ENCODE measurements at places on chromosomes 7 and 10.

DNA sequence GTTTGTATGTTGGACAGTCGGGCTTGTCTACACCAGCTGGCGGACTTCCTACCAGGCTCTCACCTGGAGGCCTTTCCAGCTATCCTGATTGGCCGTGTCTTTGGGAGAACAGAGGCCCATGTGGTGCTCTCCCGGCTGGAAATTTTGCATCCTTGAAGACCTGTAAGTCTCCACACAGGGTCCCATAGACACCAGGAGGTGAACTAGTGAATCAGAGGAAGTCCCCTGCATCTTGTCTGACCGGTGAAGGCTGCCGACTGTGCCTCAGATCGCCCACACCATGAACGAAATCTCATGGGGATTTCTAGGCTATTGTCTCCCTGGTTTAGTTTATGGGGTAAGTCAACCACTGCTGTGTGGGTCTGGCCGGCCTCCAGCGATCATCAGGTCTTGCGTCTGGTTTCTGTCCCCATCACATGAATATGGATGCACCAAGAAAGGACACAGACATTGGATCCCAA is 108.4 kb upstream of the LYZL2 start:
- DNase-seq, result no peak

DNA sequence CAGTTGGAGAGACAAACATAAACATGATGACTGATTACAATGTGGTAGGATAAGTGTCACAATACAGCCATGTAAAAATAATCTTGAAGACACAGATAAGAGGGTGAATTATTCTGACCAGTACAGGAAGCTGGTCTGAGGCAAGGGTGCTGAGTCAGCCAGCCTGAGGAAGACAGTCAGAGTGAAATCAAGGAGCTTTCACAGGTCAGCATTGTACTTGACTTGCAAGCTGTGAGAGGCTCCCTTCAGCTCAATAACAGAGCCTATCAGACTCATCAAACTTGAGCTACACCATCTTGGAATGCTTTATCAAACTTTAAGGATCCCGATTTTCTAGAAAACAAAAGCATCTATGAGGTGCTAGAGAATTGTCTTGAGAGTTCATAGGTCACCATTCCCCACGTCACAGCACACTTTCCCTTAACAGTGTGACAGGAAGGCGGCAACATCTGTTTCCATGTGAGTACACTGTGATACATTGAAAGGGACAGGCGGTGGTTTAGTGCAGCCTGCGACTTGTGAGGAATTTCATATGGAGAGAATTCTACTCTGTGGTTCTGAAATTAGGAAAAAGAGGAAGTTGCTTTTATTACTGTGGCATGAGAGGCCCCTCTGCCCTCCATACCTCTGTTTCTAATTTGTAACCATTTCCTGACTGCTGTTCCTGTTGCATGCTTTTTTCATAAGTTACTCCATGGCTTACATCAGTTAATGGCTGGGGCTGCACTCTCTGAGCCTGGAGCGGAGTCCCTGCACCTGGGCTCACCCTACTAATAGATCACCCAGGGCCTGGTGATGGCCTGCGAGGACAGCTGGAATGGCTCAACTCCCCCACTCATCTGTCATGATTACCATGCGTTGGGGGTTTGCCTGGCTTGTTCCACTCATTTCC is 417.1 kb downstream of the SUGCT start:
- DNase-seq, result no peak

DNA sequence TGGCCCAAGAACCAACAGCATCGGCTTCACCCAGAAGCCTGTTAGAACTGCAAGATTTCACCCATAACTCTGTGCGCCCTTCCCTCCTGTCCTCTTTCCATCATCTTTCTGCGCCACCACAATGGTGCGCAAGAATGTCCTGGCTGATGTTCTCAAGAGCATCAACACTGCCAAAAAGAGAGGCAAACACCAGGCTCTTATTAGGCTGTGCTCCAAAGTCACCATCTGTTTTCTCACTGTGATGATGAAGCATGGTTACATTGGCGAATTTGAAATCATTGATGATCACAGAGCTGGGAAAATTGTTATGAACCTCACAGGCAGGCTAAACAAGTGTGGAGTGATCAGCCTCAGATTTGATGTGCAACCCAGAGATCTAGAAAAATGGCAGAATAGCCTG is 115.2 kb upstream of the FGFR2 start:
- DNase-seq, result no peak

- DNase-seq, result no peak
These were observed 77.0 kb downstream of the SLC25A13 start for GRCh38 chr7:96244992-96245292.

DNA sequence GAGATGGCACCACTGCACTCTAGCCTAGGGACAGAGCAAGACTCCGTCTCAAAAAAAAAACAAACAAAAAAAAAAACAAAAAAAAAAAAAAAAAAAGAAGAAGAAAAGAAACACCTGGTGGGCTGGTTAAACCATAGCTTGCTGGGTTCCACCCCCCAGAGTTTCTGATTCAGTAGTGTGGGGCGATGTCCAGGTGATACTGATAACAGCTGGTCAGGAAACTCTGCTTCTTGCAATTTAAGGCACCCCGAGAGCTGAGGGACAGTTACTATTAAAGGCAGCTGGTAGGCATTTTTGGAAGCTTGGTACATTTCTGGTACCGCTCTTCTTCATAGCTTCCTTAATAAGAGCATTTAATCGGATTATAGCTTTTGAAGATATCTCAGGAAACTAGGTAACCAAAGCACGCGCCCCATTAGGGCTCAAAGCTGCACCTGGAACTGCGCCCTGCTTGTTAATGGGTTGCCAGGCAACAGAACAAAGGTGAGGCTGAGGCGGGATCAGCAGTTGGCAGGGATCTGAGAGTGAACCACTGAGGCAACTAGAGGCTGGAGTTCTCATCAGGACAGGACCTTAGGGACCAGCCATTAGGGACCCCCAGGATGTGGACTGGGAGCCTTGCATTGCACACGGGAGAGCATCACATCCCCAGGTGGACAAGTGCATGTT is 6.5 kb upstream of the SDK1 start:
- no peak for DNase-seq

GRCh38 chr10:110756876-110757275 is 112.7 kb downstream of the RBM20 start:
- DNase-seq, result no peak

GRCh38 chr10:11678074-11678793 is 63.9 kb upstream of the ECHDC3 start:
- no peak for DNase-seq

- DNase-seq, result no peak
These were observed 282.4 kb downstream of the TNS3 start for GRCh38 chr7:47299496-47299895.

DNA sequence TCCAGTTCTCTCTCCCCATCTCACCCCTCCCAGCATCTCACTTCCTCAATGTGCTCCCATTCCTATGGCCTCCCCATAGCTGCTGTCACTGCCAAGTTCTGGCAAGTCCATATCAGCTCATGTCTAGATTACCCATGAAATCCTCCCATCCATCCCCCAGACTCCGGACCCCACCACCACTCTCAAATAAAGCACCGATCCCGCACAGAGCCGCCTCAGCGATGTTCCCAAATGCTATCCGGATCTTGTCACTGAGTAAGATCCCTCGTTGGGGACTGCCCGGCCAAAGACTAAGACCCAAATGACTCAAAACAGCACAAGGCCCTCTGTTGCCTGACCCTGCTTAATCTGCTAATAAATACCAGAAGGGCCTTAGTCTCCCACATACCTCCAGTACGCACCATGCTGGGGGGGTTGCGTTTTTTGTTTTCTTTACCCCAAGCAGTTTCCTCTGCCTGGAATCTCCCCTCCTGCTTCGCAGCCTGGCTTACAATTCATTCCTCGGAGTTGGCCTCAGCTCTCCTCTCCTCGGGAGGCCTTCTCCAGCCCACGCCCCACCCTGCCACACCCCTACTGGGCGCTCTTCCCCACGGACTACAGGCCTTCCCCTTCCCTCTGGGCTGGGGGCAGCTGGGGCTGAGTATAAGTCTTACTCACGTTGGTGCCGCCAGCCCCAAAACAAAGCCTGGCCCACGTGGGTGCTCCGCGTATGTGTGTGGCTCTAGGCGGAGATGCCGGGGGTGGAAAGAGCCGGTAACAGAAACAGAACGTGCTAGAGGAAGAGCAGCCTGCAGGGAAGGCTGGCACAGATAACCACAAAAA is 1.8 kb upstream of the DUSP5 start:
- DNase-seq, result peak; percentile 38

DNA sequence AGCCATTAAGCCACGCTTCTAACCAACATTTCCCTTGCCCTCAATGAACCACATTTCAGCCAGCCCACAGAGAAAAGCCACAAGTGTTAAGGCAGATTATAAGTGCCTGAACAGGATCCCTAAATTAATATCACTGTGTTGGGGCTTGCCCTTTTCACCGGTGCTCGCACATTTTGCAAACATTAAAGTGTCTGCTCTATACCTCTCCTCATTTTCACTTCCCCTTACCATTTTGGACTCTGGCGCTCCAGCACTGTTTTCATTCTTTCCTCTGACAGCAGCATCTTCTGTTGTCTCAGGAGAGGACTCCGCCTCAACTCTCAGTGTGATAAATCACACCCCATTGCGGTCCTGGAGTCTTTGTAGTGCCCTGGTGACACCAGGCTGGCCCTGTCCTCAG is 274.2 kb downstream of the BAMBI start:
- no peak for DNase-seq

DNA sequence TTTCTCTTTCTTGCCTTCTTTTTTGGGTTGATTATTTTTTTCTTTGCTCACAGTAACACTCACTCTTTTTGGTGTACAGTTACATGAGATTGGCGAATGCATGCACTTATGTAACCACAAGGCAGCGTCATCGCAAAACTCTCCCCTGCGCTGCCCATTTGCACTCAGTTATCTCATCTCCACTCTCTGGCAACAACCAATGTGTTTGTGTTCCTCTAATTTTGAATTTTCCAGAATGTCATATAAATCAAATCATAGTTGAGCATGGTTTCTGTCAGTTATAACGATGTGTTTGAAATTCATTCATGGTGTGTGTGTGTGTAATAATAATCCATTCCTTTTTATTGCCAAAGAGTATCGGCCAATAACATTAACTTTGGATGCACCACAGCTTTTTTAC is 23.0 kb upstream of the IGFBP3 start:
- no peak for DNase-seq

DNA sequence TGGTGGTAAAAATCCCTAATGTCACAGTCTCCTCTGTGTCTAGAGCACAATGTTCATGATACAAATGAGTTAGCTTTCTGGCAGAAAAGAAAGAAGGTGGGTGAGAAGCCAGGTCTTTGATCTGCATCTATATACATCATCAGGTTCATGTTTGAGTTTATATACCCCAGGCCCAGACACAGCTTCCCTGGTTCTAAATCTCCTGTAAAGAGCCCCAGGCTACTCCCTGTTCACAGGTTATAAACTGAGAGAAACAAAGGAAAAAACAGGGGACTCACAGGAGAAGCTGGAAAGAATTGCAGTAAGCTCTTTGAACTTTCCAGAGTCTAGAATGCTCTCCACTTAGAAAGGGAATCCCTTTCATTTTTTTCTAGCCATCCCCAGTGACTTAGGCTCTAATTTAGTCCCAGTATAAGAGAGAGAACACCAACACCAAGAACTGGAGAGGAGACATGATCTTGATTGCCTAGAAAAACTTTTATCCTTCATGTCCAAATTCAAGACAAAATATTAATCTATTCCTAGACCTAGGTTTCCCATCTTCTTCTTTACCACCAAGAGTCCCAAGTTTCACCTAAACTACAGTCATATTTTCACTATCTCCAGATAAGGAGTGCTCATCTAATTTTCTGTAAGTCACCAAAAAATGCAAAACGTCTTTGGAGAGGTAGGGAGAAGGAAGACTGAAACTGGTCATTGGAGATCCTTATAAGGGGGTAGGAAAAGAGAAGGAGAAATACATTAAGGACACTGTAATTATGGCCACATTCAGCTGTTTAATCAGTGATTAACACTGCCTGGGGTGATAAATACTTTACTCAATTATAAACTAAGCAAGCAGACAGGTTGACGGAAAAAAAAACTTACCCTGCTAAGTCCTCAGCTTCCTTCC is 469 bp downstream of the MSS51 start:
- no peak for DNase-seq

DNA sequence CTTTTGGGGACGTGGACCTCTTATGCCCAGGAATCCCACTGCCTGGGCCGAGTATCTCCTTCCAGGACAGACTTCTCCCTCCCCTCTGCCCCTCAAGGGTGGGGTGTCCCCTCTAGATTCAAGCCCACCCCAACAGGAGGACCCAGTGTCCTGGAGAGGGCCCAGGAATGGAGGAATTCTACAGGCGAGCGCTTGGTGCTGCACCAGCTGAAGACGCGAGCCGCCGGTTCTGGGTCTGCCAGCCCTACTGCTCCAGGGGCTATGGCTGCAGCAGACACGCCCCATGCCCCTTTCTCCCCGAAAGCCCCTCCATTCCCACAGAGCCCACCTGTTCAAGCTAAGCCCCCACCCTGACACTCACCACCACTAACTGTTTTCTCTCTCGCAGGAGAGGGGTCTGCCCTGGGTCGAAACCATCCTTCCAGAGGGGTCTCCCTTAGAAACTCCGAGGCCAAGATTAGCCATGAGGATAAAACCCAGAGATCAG is 8.6 kb downstream of the CRYGN start:
- no peak for DNase-seq

DNA sequence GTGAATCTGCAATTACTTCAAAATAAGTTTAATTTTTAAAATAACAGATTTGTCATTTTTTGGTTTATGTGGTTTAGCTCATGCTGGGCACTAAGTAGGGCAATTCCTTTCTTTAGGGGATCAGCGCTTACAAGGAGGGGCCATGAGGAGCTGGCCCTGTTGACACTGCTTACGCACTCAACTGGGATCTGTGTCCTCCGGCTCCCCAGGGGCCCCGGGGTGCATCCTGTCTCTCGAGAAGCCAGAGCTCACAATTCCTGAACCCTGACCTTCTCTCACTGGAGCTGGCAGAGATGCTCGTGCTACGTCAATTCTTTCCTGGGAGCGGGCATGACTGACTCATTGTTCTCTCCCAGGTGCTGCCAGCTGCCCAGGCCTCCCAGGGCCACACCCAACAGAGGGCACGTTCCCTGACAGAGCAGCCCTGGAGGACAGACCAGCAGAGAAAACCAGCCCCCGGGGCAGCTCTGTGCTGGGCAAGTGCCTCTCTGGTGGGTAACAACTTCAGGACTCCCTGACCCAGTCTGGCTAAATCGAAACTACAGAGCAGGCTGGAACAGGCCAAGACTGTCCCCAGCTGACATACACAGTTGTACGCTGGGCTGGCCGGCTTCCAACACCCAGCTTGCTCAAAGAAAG is 36.8 kb downstream of the CTBP2 start:
- DNase-seq, result no peak

DNA sequence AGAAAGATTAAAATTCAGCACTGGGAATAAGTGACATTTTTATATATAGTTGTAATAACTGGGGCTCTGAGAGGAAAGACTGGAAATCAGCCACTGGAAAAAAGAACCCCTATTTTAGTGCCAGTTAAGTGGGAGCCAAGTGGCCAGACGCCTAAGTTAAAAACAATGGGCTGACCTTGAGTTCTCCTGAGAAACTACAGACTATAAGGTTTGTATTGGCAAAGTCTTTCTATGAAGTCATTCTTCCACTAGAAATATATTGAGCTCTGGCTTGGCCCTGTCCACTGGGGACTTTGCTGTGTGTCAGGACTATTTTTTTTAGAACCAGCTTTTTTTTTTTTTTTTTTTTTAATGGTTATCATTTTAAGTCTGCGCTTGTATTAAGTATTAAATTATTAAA is 210.6 kb upstream of the FZD8 start:
- DNase-seq, result no peak

GRCh38 chr7:8133188-8133848 is 128.6 kb downstream of the ICA1 start:
- DNase-seq, result no peak
